HT-29 (cell line): ENCODE measurements at places on chromosomes 16 and 17. TPM values are rescaled to one million over a fixed set of nuclear protein-coding genes. Genes with fewer than 3 reads are reported as not detected.

- DNase-seq, result no peak
These were observed 5.6 kb upstream of the TMEM88 start for GRCh38 chr17:7849130-7849750.

ACSM5 gene
- total RNA-seq, result not detected in 2 replicates

DNA sequence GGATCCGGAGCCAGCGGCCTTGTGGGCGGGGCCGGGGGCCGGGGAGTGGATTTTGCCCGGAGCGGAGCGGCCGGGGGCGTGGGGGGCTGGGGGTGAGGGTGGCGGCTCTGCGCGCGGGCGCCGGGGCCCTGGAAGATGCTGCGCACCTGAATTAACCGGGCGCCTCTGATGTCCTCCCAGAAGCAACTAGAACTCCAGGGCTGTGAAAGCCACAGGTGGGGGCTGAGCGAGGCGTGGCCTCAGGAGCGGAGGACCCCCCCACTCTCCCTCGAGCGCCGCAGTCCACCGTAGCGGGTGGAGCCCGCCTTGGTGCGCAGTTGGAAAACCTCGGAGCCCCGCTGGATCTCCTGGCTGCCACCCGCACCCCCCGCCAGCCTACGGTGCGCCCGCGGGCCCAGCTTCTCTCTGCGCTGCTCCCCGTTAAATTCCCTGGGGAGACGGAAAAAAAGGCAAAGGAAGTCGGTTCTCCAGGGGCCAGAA lies 549 bp downstream of the SLC26A11 start:
- DNase-seq, result no peak

- no peak for DNase-seq
These were observed 64.9 kb upstream of the LRRC37A3 start for GRCh38 chr17:64984181-64984580.

GRCh38 chr16:7680296-7680695 lies 347.7 kb downstream of the RBFOX1 start:
- no peak for DNase-seq

CDH11 gene
- not detected in 2 replicates for total RNA-seq

GRCh38 chr17:80861892-80862291 lies 129.7 kb upstream of the CHMP6 start:
- DNase-seq, result peak; percentile 19

DNA sequence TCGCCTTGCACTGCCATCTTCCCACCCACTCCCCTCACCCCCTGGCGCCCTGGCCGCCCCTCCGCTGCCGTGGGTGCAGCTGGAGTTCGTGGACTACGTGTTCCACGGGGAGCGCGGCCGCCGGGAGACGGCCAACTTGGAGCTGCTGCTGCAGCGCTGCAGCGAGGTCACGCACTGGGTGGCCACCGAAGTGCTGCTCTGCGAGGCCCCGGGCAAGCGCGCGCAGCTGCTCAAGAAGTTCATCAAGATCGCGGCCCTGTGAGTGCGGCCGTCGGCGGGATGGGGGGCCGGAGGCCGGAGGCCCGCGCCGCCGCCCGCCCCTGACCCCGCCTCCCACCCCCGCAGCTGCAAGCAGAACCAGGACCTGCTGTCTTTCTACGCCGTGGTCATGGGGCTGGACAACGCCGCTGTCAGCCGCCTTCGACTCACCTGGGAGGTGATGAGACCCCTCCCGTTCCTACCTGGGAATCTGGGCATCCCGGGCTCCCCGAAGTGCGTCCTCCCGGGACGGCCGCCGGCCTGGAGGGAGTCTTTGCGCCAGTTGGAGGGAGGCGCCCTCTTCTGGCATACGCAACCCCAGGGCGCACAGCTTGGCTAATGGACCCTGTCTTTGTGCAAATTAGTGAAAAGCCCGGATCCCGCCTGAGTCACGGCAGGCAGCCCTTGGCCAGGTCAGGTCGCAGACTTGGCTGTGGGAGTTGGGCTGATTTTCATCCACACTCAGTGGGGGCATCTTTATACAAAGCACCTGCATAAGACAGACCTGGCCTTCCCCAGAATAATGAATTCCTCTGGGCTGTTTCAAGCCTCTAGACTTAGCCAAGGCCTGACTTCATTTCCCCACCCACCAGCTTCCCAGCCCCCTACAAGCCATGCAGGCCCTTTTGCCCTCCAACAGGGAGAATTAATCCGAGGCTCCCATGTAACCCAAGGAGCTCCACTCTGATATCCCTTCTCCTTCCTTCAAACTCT lies 14.3 kb downstream of the RAPGEFL1 start:
- DNase-seq, result no peak

MILR1 gene
- 0.71 and 2.5 TPM in 2 replicates for total RNA-seq

DNA sequence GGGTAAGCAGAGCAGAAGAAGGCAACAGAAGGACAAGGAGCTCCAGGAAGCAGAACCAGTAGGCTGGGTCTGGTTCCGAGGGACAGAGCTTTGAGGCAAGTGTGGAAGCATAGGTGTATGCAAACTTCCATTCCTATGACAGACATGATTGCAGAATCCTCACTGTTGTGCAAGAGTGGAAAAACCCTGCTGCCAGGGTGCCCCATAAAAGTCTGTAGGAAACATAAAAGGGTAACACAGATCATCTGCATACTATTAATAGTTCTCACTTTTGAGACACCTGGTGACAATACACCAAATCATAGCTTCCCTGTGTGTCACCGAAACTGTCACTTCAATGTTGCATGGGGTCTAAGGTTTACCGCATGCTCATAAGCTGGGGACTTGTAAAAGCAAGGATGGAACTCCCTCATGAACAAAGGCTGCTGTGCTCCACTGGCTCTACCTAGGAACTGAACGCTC lies 39.7 kb downstream of the ARHGAP17 start:
- DNase-seq, result no peak

GP2 gene
- not detected in 2 replicates for total RNA-seq
